Hindlimb muscle (tissue), 1 donor: ENCODE measurements at places on chromosomes 16 and 17. TPM values are rescaled to one million over a fixed set of nuclear protein-coding genes. Genes with fewer than 3 reads are reported as not detected.

The CRHR1 gene
- polyA plus RNA-seq = not detected

The GDPD3 gene
- polyA plus RNA-seq = 8.5 TPM

The GCGR gene
- not detected for polyA plus RNA-seq

The PERCC1 gene
- 0.43 TPM for polyA plus RNA-seq

The RUNDC3A gene
- 1.1 TPM for polyA plus RNA-seq

The KRT28 gene
- polyA plus RNA-seq = not detected

DNA sequence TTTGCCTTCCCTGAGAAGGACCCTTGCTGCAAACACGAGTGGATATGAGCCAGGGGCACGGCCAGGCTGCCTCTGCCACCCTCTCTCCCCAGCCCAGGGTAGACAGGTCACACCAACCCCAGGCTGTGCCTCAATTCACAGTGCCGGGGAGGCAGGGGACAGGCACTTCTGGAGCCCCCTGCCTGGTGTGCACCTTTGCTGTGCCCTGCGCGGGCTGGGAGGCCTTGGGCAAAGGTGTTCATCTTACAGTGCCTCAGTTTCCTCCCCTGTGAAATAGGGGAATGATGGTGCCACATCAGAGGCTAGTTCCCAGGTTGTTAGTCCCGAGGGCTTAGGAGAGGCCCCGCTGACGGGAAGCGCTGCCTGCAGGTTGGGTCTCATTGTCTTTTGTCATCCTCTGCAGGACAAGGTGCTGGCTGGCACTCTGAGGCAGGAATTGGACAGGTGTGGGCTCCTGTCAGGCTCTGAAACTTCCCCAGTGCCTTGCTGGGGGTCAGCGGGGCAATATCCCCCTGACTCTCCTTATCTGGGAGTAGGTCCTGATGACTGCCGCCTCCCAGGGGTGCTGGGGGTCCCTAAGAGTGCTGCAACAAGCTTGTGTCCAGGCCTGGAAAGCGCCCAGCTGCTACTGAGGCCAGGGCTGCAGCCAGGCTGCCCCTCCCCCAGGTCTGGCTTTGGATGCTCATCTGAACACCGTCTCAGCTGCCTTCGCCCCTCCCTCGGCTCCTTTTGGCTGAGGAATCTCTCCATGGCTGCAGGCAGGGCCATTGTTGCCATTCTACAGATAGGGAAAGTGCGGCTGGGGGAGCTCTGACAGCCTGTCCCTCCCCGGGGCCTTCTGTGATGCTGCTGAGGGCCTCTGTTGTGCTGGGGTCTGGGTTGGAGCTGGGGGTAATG, 3.1 kb downstream of the PRSS21 start:
- DNase-seq = no peak

DNA sequence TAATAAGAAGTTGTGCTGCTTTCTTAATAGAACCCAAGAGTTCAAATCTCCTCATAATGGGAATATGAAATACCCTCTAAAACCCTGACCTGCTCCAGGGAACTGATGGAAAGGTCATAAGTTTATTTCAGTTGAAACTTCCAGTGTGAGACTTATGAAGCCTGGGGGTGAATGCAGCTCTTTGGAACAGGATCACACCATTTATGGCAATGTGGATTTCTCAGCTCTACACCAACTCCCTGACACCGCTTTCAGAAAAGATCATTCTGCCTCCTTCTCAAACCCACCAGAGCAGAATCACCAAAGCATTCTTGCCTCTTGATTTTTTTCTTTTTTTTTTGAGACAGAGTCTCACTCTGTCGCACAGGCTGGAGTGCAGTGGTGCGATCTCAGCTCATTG, 16.7 kb upstream of the KPNB1 start:
- no peak for DNase-seq

GRCh38 chr16:48318630-48319029, 66.6 kb downstream of the SIAH1 start:
- DNase-seq = no peak

GRCh38 chr16:58062821-58063220, 37.3 kb downstream of the MMP15 start:
- no peak for DNase-seq

- DNase-seq = no peak
Observed at GRCh38 chr17:27873746-27874145, 19.4 kb downstream of the LYRM9 start.

DNA sequence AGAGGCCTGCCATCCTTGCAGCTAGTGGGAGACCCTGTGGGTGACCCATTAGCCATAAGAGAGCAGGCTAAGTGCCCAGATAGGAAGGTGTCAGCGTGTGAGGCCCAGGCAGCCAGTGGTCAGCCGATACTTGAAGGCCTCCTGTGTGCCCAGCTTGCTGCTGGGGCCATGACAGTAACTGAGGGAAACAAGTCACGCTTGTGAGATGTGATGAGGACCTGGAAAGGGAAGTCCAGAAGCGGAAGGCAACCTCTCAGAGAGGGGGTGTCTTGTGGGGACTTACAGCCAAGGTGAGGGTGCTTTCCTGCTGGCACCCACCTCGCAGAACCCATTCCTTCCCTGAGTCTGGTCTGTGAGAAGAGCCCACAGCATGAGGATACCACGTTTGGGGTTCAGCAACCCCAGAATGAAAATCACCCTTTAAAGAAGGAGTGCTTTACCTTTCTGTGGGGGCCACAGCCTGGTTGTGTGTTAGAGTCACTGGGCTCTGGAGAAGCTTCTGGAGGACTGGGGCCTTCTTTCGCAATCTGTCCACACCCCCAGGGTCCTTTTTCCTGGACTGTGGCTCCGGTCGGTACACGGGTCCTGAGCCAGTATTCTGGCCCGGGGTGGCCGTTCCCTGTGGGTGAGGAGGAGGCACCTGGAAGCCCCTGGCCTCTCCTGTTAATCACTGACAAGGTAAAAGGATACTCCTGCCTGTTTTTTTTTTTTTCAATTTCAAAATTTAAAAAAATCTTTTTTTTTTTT, 53.9 kb downstream of the PLCG2 start:
- no peak for DNase-seq

DNA sequence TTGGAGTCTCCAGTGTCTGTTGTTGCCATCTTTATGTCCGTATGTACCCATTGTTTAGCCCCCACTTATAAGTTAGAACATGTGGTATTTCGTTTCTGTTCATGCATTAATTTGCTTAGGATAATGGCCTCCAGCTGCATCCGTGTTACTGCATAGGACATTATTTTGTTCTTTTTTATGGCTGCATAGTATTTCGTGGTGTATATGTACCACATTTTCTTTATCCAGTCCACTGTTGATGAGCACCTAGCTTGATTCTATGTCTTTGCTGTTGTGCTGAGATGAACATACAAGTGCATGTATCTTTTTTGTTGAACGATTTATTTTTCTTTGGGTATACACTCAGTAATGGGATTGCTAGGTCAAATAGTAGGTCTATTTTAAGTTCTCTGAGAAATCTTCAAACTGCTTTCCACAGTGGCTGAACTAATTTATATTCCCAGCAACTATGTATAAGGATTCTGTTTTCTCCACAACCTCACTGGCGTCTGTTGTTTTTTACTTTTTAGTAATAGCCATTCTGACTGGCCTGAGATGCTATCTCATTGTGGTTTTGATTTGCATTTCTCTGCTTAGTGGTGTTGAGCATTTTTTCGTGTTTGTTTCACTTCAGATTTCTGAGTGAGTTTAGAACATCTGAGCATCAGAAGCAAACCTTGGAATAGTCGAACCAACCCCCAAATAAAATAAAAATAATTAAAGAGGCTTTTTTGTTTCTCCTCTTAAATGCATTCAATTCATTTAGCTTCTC, 304.7 kb downstream of the ZFHX3 start:
- no peak for DNase-seq

DNA sequence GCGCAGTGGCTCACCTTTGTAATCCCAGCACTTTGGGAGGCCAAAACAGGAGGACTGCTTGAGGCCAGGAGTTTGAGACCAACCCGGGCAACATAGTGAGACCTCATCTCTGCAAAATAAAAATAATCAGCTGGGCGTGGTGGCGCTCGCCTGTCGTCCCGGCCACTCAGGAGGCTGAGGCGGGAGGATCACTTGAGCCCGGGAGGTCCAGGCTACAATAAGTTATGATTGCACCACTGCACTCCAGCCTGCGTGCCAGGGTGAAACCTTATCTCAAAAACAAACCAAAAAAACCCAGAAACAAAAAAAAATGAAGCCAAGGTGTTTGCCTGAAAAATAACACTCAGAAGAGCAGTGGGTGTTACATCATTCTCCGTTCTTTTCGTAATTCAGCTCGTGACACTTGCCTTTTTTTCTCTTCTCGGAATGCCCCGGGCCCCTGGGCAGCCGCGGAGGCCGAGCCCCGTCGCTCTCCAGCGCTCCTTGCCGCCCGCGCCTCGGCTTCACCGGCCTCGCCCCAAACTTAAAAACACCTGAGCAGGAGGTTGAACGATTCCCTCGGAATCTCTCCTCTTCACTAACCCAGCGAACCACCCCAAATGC, 17.0 kb downstream of the PRCD start:
- no peak for DNase-seq

GRCh38 chr16:79500286-79500685, 100.3 kb downstream of the MAF start:
- DNase-seq = no peak

- no peak for DNase-seq
Observed at GRCh38 chr17:9380361-9380760, 195.3 kb downstream of the STX8 start.

DNA sequence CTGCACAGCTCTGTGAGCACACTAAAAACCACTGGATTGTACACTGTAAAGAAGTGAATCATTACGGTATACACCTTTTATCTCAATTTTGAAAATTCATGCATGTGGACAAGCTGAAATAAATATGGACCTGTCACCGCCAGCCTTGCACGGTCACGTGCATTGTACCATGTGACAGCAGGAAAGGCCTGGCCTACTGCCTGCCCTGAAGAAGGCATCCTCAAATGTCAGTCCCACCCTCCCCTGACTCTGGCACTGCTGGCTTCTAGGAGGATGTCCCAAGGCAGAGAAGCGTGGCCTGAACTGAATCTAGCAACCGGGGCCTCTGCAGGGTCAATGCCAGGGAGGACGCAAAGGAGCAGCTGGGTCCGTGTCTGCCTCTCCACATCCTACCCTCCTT, 34.6 kb downstream of the SLC38A8 start:
- DNase-seq = no peak

DNA sequence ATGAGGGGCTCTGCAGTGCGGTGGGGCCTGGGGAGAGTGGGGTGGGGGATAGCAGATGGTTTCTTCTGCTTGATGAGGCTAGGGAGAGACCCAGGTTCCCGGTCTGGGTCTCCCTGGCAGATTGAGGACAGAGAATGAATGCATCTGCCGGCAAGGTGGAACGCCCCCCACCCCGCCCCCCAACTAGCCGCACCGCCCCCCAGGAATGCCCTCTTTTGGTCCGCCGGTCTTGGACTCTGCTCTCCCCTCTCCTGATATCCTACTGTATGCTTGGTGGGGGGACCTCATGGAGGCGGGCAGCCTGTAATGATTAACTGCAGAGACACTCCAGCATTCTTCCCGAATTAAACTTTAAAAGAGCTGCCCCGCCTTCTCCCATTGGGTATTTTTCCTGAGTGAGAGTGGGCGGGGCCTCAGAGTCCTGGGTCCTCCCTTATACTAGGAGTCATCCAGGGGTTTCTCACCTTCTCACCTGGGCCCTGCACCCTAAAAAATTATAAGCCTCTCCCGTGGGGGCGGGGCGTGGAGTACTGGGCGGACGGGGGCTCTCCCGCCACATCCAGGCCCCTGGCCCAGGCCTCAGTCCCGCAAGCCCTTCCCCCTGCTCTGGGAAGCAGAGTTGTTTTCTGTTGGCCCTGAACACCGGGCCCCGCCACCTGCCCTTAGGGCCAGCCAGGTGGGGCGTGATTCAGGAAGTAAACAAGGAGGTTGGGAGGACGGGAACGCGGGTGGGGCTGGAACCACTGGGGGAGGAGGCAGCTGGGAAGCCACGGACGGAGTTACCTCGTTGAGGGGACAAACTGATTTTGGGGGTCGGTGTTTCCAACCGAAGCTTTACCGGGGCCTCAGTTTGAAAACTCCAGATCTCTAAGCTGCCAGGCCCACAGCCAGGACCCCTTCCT, 1.5 kb downstream of the GRB7 start:
- no peak for DNase-seq

- no peak for DNase-seq
Observed at GRCh38 chr17:61510991-61511390, 58.8 kb downstream of the TBX4 start.

DNA sequence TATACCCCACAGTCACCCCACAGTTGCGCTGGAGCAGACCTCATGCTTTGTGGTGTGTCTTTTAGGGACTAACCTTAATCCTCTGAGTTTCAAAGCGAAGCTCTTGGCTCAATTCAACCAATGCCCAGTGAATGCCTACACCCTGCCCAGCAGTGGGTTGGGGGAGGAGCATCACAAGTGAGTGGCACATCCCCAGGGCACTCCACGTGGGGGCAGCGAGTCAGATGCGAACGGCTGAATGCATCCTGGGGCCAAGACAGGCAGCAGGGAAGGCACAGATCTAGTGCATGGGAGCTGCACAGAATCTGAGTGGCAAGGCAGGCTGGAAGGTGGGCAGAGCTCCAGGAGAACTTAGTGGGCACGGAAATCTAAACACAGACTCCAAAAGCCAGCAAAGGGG, 39.2 kb downstream of the IFT140 start:
- DNase-seq = no peak
